ENCODE measurements at places on chromosomes 3 and 15.

DNA sequence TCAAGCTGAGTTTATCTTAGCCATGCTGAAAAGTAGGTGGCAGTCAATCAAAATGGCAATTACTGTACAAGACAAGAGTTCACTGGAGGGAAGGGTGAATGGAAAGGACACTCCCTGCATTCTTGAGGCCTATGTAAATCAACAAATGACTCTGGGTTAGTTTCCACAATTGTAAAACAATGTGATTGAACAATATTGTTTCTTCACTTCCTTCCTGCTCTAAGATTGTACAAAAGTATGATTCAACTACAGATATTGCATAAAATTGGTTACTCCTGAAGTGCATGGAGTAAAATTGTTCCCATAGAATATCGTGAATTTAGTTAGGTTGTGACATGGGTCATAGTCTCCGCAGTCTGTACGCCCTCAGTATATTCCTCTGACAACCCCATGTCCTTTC is 277.6 kb downstream of the LPP start:
- DNase-seq: no peak

DNA sequence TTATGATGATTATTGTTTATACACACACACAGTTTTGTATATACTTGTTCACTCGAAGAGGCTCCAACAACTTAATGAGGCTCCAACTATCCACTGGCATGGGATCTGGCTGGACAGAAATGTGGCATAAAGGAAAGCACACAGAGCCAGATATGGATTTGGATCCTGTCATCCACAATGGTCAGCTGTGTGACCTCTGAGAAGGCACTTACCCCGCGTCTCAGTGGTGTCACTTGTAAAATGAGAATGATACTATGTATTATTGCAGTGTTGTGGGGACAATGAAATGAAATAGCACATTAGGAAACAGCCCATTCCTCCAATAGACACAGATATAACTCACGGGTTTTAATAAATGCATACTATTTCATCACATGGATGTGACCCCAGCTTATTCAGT is 42.2 kb downstream of the PDZRN3 start:
- no peak for DNase-seq

DNA sequence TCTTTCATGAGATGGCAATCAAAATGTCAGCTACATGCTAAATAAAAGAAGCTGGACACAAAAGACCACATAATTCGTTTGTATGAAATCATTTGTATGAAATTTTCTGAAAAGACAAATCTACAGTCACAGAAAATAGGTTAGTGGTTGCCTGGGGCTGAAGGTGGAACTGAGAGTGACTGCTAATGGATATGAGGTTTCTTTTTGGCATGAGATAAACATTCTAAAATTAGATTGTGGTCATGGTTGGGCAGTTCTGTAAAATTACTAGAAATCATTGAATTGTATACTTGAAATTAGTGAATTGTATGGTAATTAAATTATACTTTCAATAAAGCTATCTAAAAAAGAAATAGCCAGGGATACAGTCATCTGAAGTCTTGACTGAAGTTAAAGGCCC is 2.7 kb upstream of the DMXL2 start:
- no peak for DNase-seq

GRCh38 chr15:77541421-77542181 is 91.1 kb downstream of the LINGO1 start:
- no peak for DNase-seq

- no peak for DNase-seq
Measured at GRCh38 chr3:147619921-147620560, 210.9 kb downstream of the ZIC1 start.

- DNase-seq: no peak
Measured at GRCh38 chr3:12478326-12478725, 6.0 kb upstream of the TSEN2 start.

- no peak for DNase-seq
Measured at GRCh38 chr3:79604681-79605080, 163.1 kb downstream of the ROBO1 start.

DNA sequence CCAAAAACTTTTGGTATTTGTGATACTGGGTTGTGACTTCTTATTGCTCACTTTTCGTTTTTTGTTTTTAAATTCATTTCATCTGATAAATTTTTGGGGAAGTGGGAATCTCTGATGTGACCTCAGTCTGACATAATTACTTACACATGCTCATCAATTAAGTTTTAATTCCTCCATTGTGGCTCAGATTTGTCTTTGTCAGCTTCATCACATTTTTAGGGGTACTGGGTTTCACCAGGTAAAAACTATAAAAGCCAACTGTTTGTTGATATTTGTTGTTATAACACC is 425.3 kb upstream of the TGFBR2 start:
- no peak for DNase-seq
